ENCODE measurements at places on chromosomes 7 and 10.

DNA sequence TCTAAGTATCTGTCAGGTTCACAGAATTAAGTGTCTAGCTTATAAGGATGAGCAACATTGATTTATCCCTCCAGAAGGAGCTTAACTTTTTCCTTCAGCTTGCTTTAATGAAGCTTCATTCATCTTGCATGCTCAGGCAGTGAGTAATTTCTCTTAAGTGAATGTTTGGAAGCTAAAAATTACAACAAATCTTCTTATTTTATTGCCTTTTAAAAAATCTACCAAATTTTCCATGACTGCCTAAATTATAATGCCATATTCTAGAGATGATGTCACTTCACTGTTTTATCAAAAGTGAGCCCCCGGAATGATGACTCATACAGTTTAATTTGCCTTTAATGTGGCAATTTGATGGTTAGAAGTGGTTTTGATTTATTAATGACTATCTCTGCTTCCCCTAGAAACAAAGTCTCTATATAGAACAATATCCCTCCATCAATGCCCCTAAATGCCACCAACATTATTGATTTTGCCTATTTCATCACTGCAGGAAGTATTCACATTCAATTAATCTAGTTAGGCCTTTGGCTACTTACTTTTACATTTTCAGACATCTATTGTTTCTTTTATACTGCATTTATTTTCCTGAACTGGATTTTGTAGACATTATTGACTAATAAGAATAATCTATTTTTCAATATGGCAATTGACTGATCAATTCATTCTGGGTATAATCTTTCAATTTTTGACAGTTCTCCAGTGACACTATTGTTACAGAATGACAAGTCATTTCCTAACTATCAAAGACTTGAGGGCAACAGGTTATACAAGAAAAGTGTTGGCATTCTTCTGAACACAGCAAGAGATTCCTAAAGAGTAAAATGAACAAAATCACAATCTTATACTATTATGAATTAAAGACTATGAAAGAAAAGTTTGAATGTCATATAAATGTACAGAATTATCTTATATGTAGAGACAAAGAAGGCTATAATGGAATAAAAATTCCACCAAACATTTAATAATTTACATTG is 139.3 kb upstream of the ODAD2 start:
- no peak for DNase-seq

DNA sequence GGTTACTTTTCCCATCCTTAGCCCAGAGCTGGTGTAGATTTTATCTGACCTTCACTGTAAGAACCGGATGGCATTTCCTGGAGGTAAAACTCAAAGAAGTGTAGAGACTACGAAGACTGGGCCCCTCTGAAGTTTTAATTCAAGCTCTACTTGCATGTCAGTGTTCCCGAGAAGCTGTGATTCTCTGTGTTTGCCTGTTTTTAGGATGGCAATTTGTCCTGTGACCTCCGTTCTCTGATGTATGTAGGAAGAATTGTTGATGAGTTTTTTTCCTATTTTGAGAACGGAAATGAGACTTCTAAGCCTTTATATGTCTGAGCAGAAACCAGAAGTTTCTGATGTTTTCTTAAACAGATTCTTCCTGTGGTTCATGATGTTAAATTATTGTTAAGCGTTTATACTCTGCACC is 94.1 kb downstream of the CDCA7L start:
- DNase-seq = no peak

DNA sequence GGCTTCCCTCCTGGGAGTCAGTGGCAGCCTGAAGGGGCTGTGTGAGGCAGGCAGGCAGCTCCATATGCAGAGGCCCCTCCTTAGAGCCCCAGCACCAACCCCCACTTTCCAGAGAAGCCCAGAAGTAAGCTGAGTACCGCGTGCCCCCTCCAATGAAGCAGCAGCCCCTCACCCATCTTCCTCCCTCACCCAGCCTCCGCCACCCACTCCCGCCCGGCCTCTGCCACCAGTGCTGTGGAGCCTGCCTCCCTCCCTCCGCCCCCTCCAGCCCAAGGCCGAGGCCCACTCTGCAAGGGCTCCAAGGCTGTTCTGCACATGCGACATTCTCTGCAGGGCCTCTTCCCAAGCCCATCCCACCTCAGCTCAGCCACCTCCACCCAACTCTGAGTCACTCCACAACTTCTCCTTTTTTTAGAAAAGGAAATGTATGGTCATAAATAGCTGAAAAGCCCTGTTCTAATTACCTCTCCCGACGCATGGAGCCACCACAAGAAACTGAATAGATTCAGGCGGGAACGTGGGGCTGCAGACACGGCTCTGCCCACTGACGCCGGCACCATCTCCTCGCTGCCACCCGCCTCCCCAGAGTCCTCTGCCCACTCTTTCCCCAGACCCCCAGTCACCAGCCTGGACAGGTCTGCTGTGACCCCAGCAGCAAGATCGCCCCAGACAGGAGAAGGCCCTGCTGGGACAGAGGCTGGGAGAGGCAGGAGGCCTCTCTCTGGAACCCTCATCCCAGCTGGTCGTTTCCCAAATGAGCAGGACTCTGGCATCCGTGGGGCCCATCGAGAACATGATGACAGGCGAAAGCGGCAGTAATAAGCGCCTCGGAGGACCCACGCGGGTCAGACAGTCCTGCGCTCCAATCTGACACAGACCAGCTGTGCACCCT is 213.9 kb downstream of the MAD1L1 start:
- DNase-seq = no peak

GRCh38 chr10:84181631-84182030 is 8.0 kb downstream of the GPR15LG start:
- DNase-seq = no peak

DNA sequence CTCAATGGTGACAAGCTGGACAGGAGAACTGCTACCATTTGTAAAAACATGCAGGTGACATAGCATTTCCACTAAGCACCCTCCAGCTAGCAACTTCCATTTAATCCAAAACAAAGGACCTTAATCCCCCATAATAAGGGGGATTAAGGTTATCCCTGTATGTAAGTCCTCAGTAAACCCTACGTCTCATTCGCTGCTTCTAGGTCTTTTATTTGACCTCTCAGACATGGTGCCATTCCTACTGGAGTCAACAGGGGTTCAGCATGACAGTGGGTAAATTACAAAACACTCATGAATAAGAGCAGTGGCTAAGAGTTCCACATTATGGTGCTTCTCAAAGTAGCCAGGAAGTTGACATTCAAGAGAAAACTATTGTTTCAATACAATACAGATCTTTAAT is 121.8 kb upstream of the CAV2 start:
- no peak for DNase-seq

DNA sequence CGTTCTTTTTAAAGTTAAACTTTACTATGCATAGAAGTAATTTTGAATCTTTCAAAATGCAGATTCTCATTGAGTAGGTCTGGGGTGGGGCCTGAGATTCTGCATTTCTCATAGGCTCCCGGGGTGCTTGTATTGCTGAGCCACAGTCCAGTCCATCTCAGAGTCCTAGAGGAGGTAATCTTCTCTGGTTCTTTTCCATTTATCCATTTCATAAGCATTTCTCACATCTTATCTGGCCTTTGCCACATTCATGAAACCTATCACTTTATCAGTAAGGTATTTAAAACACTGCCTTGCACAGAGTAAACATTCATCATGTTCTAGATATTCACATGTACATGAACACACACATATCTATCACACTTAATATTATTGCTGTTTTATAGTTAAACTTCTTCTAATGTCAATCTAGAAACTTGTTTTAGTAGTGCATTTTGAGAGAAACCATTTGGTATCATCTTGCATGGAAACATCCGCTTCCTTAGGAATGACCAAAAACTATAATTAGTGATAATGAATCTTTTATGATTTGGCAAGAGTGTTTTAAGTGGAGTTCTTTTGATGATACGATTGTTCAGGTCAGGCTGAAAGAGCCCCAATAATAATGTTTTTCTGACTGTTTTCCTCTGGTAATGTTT is 12.0 kb downstream of the GNAI1 start:
- no peak for DNase-seq

DNA sequence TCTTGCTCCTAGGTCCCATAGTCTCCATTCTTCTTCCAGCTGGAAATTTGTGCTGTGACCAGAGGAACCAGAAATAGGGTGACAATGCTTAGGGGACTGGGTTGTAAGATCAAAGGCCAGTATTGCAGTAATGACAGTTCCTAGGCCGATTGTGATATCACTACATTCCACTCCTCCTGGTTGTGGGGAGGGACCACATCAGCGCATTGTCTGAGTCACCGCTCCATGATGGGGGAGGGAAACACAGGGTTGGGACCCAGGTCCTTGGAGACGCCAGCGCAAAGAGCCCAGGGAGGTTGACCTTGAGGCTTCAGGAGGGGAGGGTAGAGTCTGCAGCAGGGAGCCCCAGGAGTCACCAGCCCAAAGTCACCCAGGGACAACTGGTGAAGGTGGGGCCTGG is 20.8 kb upstream of the GGCT start:
- DNase-seq = no peak

DNA sequence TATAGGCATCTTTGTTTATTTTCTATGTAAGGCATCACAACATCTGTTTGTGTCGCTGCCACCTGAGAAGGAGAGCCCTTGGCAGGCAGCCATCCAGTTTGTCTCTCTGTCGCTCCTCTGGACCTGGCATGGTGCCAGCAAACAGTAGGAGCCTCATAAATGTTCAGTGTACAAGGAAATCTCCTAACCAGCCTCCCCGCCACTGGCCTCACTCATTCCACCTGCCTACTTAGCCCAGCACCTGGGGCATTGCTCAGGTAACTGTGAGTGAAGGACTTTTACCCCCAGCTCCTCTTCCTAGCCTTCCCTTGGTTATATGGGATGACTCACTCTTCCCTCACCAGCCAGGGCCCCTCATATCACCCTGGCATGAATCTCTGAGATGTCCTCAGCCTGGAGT is 61.7 kb upstream of the NPTX2 start:
- no peak for DNase-seq

- DNase-seq = no peak
These were observed 86.0 kb upstream of the CYP2C9 start for GRCh38 chr10:94852438-94852837.

- DNase-seq = no peak
These were observed 16.8 kb downstream of the GIMAP5 start for GRCh38 chr7:150753826-150754603.

GRCh38 chr10:63584725-63585035 is 63.5 kb downstream of the REEP3 start:
- DNase-seq = no peak

DNA sequence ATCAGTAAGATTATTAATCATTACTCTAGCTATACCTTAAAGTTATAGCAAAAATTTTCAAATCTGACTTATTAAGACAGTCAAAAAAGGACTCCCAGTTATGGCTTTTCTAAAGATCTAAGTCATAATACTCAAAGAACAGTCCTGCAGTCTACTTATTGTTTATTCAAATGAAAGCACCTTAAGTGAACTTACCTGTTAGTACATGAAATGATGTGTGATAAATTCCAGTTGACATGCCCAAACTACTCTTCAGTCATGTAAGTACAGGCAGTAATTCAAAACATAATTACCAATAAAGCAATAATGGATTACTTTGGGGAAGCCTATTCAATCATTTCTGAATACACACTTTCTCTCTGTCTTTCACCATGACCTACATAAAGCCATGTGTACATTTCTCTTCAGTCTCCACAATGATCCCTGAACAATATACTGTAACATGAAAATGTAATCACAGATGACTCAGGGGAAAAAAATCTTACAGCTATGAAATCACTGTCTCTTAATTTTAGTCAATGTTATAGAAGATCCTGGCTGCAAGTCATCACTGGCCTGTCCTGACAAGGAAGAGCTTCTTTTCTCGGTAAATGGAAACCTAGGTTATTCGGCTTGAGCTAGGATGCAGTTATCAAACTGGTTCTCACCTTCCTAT is 420.7 kb upstream of the LRRTM3 start:
- DNase-seq = no peak

DNA sequence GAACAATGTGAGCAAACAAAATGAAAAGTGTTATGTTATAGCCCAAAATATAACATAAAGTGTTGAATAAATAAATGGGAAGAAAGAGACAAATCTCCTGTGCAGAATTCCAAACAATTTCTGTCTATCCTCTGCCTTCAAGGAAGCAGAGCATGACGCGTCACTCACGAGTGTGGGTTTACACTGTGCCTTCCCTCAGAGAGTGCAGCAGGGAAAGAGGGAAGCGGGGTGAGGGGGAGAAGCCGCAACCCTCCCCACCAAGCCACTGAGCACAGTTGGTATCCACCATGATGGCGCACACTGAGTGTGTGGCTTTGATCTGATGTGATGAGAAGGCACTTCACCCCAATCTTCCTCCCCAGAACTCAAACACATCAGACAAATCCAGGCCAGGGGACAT is 74.8 kb downstream of the PTPRN2 start:
- no peak for DNase-seq

GRCh38 chr7:920351-921070 is 34.0 kb downstream of the ADAP1 start:
- DNase-seq = no peak

GRCh38 chr7:38318803-38319416 is 45.5 kb upstream of the TARP start:
- peak; percentile 81 for DNase-seq

- no peak for DNase-seq
These were observed 11.8 kb downstream of the CCSER2 start for GRCh38 chr10:84340187-84340586.

GRCh38 chr10:119268871-119269506 is 61.6 kb downstream of the GRK5 start:
- DNase-seq = no peak

DNA sequence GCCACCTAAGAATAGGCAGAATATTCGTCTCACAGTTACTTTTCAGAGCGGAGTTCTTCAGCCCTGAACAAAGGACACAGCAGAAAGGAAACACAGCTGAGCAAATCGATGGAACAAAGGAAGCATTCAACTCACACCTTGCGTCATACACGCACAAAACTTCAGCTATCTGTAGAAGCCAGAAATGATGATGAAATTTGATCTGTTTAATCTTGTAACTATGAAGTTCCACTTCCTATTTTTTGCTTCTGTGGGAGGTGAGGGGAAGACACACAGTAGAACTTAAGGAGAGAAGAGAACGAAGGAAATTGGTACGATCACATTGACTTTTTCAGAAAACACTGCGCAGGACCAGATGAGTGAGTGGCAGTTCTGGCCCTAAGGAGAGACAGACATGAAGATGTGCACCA is 26.2 kb downstream of the FAM171A1 start:
- DNase-seq = no peak

GRCh38 chr7:13308423-13308822 is 621.0 kb downstream of the ARL4A start:
- no peak for DNase-seq

GRCh38 chr7:101589052-101589451 is 40.0 kb downstream of the MYL10 start:
- no peak for DNase-seq

GRCh38 chr7:95263785-95264362 is 60.5 kb downstream of the PON1 start:
- no peak for DNase-seq

DNA sequence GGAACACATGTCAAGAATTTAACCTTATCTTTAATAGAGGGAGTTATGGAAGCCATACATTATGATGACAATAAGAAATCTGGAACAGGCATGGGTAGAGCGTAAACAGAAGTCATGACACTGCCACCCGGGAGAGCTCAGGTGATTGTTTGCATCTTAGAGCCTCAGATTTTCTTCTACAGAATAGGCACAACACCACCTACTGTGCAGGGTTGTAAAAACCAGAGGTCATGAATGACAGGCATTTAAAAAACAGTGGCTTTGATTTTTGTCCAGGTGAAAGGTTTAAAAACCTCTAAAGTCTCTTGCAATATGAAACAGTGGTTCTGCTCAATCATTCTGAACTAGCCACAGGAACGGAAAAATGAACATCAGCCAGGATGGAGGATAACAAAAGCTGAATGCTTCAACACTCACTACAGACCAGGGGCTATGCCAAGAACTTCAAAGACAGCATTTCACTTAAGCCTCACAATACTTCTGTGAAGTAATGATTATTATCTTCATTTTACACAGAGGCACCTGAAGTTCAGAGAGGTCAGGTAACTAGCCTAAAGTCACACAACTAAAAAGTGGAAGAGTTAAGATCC is 123.8 kb downstream of the SLC25A13 start:
- DNase-seq = no peak

All from H9 (cell line).